ENCODE measurements at places on chromosomes 16 and 17.

- no peak for DNase-seq
Observed at GRCh38 chr17:82325286-82326180, 8.0 kb downstream of the SECTM1 start.

- peak; percentile 61 for DNase-seq
Observed at GRCh38 chr17:29393436-29393835, 3.3 kb downstream of the TAOK1 start.

DNA sequence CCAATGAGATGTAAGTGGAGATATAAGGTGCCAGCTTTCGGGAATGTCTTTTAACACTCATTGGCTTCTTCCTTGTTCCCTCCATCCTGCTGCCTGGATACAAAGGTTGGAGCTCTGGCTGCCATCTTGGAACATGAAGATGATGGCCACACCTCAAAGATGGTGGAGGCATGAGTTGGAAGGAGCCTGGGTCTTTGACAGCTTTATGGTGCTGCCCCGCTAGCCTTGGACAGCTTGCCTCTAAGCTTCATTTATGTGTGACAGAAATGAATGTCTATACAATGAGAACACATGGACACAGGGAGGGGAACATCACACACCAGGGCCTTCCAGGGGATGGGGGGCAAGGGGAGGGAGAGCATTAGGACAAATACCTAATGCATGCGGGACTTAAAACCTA, 13.6 kb downstream of the GP2 start:
- no peak for DNase-seq

DNA sequence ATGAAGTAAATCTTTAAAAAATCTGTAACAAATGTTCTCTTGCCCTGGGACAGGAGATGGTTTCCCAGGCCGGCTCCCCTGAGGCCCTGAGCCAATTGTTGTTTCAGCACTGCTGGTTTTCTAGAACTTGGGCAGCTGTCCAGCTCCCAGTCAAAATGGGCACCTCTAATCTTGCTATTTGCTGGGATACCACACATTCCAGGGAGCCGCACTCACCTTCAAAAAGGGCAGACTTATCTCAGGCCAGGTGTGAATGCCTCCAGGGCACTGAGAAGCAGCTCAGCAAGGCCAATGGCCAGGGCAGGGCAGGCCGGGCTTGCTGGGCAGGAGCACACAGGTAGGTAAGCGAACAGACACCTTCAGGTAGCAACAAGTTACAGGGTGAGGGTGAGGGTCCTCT, 24.4 kb downstream of the TRIM16 start:
- DNase-seq, result peak; percentile 34

DNA sequence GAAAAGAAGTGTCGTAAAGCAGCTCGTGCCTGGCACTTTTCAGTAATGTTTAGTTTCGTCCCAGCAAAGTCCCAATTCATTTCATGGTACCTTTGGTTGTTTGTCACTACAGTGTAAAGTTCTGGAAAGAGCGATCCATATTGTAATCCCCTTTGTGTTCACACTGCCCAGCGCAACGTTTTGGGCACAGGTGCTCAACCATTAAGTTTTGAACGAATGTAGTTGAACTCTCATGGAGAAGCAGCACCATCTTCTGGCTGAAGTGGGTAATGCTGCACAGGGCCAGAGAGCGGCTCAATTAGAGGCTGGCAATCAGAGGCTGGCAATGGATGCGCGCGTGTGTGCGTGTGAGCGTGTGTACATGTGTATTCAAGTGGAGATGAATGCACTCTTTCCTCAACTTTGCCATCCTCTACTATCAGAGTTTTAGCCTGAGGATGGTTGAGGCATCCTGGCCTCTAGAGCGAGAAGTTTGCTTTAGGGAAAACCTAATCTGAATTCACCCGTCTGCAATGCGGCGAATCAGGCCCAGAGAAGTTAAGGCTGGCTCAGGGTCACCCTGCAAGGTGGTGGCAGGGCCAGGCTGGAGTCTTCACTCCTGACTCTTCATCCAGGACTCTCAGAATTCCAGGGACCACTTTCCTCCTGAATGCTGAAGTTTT, 29.9 kb downstream of the DYNLL2 start:
- peak; percentile 68 for DNase-seq

- peak; percentile 48 for DNase-seq
Observed at GRCh38 chr17:6269478-6269877, 165.4 kb downstream of the AIPL1 start.

- no peak for DNase-seq
Observed at GRCh38 chr17:16286947-16287562, 66.2 kb downstream of the CENPV start.

DNA sequence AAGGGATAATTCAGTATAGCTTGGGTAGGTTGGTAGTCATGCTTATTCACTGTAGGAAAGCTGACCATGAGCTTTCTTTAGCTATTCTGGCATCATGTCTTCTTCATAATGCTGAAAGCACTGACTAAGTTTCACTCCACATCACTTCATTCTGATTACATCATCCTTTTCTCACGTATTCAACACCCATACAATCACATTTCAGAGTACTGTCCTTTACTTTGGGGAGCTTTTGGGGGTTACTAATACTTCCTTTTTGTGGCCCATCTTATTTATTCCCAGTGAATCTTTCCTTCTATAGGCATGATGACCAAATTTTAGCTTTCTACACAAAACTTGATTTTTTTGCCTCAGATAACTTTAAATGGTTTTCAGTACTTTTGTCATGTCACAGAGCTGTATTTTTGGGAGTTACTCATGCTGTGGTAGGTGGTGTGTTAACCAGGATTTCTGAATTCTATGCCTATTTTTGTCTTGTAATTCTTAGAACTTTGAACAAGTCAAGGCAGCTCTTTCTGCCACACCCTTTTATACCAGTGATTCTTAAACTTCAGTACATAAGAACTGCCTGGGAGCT, 23.5 kb downstream of the TADA2A start:
- DNase-seq, result peak; percentile 61

- no peak for DNase-seq
Observed at GRCh38 chr16:3673201-3673600, 18.7 kb downstream of the DNASE1 start.

DNA sequence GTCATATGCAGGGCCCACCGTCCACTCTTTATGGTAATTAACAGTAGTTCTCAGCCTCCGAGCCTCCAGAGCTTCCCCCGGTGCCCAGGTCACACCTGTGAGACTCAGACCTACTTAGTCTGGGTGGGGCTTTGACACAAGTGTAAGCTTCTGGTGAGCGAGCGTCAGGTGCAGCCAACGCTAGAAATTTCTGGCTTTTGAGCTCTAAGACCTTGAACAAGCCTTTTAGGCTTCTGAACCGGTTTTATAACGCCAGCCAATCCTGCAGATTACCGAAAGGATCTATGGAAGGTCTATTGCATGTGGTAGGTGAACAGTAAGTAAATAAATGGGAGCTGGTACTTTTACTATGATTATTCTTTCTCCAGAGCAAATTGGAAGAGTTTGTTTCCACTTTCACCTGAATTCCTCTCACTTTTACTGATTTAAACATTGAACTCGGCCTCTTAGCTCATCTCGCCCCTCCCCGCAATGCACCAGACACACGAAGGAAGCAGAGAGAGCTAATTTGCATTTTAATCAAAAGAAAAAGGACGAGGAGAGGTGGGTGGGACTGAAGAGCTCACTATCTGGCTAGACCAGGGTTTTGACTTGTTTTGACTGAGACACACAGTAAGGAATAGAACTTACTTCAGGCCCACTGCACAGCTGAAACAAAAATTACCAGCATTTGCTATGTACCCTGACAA, 47.1 kb downstream of the ABAT start:
- DNase-seq, result no peak

- DNase-seq, result no peak
Observed at GRCh38 chr17:36124879-36125824, 21.5 kb downstream of the CCL4 start.

DNA sequence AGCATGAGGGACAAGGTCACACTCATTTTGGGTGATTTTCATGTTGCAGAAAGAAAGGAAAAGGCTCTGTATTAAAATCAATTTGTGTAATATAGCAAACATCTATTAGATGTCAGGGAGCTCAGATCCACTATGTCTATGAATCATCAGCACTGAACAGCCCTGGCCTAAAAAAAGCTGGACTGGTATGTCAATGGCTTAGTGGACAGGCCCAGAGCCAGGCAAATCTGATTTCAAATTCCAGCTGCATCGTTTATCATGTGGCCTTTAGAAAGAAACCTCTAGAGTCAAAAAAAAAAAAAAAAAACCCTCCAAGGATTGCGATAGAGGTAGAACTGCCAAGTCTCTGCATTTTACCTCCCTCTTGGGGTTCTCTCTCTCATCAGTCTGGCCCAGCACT, 5.4 kb downstream of the GAS7 start:
- DNase-seq, result peak; percentile 16

DNA sequence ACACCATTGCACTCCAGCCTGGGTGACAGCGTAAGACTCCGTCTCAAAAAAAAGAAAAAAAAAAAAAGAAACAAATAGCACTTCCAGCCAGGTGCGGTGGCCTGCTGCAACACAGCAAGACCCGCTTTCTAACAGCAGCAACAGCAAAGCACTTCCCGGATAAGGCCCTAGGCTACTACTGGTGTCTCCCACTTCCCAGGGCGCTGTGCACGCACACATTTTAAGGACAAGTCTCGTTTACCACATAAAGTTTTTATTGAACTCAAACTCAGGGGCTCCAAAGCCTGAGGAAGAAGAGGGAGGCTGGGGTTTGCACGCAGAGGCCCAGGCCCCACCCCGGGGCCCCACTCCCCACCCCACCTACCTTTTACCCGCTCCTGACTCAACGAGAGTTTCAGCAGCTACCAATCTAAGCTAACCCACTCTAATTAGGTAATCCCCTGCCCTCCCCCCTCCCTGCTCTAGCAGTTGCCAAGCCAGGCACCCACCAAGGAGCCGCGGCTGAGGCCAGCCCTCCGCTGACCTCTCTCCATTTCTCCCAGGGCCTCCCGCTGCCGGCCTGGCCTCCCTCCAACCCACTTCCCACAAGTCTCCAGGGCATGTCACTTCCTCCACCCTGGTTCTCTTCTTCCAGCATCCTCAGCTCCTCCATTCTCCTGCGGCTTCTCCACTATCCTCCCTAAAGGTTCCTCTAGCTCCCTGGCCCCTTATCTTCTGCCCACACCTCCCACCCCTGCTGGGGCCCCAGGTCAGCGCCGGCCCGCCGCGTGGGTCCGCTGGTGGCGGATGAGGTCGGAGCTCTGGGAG, 2.4 kb downstream of the ZNF768 start:
- DNase-seq, result no peak

DNA sequence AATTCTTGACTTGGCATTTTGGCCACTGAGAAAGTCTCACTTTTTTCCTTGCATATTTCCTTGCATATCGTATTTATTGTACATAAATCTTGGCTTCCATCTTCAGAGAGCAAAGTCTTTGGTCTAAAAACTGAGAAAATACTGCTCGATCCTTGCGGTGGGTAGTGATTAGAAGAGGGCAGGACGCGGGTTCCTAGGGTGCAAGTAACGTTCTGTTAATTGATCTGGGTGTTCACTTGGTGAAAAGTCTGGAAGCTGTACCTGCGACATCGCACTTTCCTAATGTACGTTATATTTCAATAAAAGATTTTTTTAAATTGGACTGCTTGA, 758 bp upstream of the UBALD2 start:
- no peak for DNase-seq

- no peak for DNase-seq
Observed at GRCh38 chr17:35374766-35375344, 1.4 kb upstream of the SLFN11 start.

DNA sequence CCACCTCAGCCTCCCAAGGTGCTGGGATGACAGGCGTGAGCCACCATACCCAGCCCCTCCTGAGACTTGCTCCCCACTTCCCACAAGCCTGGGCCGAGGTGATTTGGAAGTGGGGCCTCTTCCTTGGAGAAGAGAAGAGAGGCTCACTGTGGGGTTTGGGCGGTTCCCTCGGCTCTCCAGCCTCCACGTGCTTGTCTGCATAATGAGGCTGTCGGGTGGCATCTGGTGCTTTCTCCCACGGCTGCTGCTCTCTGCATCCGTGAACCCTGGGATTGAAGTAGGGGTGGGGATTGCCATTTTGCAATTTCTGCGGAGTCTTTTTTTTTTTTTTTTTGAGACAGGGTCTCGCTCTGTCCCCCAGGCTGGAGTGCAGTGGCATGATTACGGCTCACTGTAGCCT, 101.4 kb downstream of the RAP1GAP2 start:
- no peak for DNase-seq

- DNase-seq, result peak; percentile 74
Observed at GRCh38 chr17:79843816-79844800, 4.9 kb upstream of the CBX4 start.

- DNase-seq, result no peak
Observed at GRCh38 chr16:85179344-85180046, 67.2 kb upstream of the CIBAR2 start.

- DNase-seq, result no peak
Observed at GRCh38 chr17:15361151-15361550, 19.8 kb upstream of the TEKT3 start.

DNA sequence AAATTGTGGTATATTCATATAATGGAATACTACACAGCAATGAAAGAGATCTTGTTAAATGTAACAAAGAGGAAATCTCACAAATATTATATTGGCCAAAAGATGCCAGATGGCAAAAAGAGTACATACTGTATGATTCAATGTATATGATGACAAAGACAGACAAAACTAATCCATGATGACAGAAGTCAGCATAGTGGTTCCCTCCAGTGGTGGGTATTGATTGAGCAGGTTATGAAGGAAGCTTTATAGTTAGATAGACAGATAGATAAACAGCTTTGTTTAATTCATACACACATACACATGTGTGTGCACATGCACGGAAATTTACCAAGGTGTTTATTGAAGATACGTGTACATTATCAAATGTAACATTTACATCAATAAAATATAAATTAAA, 74.4 kb upstream of the SMIM36 start:
- DNase-seq, result no peak

DNA sequence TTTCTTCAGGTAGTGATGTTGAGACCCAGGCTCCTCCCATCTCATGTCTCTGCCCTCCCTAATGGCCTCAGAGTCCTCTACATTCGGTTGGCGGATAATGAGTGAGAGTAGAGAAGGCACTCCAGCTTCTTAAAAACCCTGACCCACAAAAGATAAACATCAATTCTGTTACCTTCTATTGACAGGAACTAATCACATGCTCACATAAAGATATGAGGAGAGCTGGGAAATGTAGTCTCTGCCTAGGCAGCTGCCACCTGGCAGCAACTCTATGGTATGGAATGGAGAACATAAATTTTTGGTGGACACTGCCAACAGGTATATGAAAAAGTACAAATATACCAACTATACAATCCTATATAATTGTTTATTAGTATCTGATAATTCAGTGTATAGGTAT, 110.7 kb upstream of the HLF start:
- no peak for DNase-seq

GRCh38 chr16:89917773-89918452, 749 bp upstream of the MC1R start:
- peak; percentile 92 for DNase-seq

DNA sequence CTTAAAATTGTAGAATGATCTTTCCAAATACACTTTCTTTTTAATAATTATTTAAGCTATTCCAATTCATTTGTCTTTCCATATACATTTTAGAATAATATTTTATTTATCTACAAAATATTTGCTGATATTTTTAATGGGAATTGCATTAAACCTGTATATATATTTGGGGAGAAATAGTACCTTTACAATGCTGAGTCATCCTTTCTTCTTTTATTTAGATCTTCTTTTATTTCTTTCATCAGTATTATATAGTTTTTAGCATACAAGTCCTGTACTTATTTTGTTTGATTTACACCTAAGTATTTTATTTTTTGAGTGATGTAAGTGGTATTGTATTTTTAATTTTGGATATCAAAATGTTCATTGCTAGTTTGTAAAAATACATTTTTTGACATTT, 639.5 kb upstream of the GOT2 start:
- no peak for DNase-seq
